ENCODE measurements at places on chromosomes 16 and 17.

DNA sequence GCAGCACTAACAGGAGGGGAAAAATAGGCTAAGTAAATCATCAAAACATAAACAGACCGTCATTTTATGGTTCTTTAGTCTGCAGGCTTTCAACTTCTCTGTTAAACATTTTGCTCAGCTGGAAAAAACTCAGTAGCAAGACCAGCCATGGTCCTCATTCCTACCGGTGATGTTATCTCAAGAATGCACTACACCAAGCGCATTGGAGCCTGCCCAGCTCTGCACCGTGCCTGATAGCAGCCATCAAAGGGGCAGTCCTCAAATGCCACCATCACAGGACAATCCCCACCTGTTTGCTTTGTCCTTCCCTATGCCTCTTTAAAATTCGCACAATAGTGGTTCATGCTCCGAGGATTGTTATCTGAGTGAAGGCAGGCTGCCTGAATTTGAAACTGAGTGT, 181.5 kb upstream of the MON1B start:
- DNase-seq, result no peak

DNA sequence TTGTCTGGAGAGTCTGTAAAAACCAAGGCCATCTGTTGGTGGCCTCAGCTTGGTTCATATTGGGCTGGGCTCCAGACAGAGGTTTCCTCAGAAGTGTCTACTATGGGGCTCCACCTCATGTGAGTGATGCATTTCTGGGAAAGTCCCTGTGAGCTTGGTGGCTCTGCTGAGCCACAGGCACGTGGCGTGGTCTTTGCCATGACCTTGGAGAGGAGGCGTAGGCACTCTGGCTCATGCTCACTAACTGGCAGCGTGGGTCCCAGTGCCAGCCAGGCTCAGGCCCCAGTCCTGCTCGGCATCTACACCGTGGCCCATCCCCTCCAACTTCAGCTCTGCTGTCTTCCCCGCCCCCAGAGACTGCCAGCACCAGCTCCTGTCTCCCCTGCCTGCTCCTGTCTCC, 10.7 kb upstream of the SMTNL2 start:
- DNase-seq, result peak; percentile 56

GRCh38 chr16:3142327-3142726, 7.5 kb downstream of the ZNF213 start:
- no peak for DNase-seq

DNA sequence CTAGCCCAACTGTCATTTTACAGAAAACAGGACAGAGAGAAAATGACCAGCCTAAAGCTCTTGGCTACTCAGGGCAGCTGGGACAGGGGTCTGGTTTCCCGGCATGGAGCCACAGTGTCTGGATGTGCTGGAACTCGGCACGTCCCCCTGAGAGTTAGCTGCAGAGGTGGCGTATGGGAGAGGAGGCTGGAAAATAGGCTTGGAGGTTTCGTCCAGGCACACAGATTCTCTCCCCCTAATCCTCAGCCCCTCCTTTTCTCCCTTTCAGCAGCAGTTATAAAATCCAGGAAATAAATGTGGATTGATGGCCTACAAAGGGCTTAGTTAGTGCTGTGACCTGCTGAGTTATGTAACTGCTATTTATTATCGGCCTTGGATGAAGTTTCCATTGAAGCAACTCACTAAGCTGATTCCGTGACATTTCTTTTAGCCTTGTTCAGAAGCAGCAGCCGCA, 89.5 kb upstream of the TOB1 start:
- no peak for DNase-seq

- no peak for DNase-seq
Observed at GRCh38 chr16:87600246-87600645, 2.1 kb upstream of the JPH3 start.

DNA sequence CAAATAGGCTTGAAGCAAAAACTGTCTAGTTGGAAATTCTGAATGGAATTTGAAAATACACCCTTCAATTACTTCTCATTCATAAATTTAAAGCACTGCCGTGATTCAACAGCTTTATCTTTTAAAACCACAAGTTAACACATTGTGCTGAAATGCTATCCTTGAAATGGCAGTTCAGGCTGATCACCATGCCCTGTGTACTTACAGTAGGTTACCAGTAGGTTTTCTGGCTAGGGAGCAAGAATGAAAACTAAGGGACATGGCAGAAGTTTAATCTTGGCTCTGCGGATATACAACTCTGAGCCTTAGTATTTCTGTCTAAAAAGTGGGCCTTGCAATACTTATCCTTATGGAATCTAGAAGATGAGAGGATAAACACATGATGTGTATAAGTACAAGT, 28.0 kb downstream of the NXPH3 start:
- no peak for DNase-seq

GRCh38 chr16:2596747-2597559, 59.1 kb downstream of the PDPK1 start:
- DNase-seq, result no peak

- DNase-seq, result no peak
Observed at GRCh38 chr16:79792664-79793351, 192.3 kb upstream of the MAF start.

DNA sequence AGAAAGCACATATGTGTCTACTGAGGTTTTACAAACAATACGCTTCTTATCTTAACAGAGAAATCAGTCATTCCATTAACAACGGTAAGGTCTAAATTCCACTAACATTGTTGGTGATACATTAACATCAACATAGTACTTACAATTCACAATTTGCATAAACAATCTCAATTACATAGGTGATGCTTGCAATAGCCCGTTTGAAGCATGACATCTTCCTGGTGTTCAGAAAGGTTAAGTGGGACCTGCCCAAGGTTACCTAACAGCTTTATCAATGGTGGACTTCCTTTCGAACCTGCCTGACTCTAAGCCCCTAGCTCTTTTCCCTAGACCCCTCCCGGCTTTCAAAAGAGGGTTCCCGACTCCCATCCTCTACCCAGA, 699 bp downstream of the FAM222B start:
- DNase-seq, result no peak

GRCh38 chr17:14833201-14833785, 431.8 kb downstream of the PMP22 start:
- DNase-seq, result no peak

GRCh38 chr17:59124665-59125064, 18.0 kb upstream of the TRIM37 start:
- no peak for DNase-seq

DNA sequence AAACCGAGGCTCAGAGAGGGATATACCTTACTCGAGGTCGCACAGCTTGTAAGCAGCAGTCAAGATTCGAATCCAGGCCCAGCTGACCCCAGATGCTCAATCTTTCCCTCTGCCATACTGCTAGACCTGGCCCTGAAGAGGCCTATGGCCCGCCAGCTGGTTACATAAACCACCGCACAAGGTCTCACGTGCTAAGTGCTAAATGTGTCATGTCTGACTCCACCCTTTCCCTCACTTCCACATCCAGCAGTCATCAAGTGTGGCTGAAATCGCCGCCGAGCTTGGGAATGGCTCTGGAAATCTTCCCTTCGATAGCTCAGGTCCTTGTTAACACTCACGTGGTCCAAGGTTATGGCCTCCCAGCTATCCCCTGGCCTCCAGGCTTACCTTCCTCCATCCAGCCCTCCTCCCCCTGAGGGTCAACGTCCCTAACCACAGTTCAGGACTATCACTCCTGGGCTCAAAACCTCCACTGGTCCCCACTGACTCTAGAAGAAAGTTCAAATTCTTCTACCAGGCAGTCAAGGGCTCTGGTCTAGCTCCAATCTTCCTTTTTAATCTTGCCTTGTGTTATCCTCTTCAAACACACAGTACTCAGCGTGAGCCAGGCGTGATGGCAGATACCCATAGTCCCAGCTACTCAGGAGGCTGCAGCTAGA, 3.5 kb downstream of the ZBTB4 start:
- peak; percentile 35 for DNase-seq

GRCh38 chr16:31876951-31877828, 3.6 kb downstream of the ZNF267 start:
- peak; percentile 81 for DNase-seq

GRCh38 chr17:57944908-57945307, 10.3 kb downstream of the CUEDC1 start:
- no peak for DNase-seq

DNA sequence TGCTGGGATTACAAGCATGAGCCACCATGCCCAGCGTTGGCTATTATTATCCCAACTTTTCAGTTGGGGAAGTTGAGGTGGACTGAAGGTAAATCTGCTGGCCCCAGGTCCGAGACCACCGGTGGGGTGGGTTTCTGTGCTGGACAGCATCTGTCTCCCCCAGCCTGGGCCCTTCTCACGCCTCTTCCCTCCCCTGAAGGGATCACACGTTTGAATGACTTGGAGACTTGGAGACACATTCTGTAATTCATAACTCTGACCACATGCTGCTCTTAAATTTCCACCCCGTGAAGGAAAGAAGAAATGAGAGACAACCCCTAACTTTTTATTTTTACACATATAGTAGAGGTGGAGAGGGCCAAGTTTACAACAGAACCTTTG, 109.8 kb downstream of the MSI2 start:
- no peak for DNase-seq

DNA sequence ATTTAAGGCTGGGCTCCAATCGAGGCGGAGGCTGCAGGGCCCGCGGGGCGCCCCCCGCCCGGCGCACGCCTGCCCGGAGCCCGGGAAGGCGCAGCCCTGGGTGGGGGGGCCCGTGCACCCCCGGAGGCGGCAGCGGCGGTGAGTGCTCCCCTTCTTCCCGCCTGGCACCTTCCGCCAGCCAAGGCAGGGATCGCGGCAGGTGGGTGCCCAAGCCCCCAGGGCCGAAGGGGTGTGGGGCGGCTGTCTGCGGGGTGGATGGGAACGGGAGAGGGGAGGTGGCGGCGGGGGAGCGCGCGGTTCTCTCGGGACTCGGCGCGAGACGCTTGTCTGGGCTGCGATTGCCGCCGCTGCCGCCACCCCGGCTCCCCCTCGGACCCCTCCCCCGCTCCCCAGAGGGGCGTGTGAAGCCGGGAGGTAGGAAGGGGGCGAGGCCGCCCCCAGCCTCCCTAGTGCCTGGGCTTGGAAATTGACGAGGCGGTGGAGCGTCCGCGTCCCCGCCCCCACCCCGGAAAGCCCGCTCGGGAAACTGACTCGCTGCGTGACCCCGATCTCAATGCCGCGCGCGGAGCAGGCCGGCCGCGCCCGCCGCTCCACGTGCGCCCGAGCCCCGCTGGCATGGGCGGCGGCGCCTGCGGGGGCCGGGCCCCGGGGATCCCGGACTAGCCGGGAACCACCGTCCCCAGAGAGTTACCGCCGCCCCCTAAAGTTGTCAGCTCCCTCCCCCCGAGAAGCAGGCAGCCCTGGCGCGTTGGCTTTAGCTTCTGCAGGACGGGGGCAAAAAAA, 231.5 kb downstream of the MRTFB start:
- DNase-seq, result no peak

- DNase-seq, result no peak
Observed at GRCh38 chr16:78072275-78072674, 27.2 kb upstream of the WWOX start.

DNA sequence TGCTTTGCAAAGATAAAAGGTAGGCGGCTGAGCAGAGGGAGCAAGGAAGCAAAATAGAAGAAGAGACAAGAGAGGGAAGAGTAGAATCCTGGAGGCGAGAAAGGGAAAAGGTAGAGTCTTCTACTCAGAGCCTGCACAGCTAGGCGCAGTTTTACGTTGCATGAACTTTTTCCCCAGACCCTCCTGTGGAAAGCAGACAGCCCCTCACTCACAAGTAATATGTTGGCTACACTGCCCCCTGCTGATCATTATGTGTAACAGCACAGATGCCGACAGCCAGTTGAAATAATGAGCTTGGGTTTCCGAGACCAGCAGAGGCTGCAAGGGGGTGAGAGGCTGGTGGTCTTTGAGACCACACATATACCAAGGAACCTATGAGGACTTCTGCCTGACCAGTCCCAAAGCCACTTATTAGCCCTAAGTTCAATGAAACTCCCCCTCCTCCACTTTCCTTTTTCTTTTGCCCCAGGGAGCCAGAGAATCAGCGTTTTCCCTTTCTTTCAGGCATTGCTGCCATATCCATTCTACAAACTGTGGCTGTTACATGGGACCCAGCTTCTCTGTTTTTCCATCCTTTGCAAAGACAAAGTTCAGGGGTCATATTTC, 22.5 kb upstream of the CMTR2 start:
- DNase-seq, result peak; percentile 31

DNA sequence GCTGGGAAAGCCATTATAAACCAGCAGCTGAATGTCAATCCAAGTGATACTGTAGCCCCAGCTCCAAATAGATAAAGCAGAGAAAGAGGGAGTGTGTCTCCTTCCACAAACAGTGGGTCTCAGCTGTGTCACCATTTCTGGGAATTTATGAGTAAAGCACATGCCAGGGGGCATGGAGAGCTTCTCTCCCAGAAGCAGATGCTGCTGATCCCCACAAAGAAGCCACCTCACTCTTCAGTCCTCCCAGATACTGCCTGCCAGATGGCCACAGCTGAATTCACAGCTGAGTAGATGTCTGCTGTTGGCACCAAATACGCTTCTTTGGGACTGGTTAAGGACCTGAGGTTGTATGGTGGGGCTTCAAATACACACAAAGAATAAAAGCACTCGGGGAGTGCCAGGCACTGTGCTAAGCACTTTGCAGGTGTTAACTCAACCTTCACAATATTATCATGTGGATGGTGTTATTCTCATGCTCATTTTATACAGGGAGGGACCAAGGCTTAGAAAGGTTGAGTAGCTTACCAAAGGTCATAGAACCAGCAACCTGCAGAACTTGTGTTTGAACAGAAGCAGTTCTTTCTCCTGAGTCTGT, 298.3 kb downstream of the CDH11 start:
- no peak for DNase-seq

GRCh38 chr16:59604354-59604753, 870.2 kb upstream of the GOT2 start:
- no peak for DNase-seq

DNA sequence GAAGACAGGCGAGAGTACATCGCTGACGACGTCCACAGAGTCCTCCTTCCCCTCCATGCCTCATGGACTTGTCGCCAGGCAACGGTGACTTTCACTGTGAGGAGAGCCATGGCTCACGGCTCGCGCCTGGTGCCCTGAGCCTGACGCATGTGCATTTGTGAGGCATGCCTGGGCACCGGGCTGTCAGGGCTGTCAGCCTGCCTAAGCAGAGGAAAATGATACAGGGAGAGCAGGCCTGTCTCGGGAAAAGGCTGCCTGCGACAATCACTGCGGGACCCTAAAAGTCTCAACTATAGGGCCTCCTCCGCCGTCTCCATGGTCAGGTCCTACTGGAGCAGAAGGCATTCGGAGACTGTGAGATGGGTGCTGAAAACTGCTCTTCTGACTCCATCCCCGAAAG, 135.5 kb upstream of the WSB1 start:
- no peak for DNase-seq

- no peak for DNase-seq
Observed at GRCh38 chr17:72900654-72900971, 191.9 kb downstream of the SLC39A11 start.

DNA sequence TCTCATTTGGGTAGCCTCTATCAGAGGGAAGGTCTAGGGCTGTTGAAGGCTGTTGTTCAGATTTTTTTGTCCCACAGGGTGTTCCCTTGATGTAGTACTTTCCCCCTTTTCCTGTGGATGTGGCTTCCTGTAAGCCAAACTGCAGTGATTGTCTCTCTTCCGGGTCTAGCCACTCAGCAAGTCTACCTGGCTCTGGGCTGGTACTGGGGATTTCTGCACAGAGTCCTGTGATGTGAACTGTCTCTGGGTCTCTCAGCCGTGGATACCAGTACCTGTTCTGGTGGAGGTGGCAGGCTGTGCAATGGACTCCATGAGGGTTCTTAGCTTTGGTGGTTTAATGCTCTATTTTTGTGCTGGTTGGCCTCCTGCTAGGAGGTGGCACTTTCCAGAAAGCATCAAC, 23.3 kb upstream of the CCR7 start:
- no peak for DNase-seq

GRCh38 chr17:71726341-71726740, 394.5 kb upstream of the SOX9 start:
- no peak for DNase-seq

- no peak for DNase-seq
Observed at GRCh38 chr16:2490190-2491105, 15.5 kb downstream of the TBC1D24 start.

Measured in CD4-positive, alpha-beta T cell treated with Interleukin-12 subunit alpha and Interleukin-12 subunit beta, for 1 hour (primary cell).